ENCODE measurements at places on chromosomes 16 and 17.
A peak's percentile ranks its signal among the peaks of the same experiment; 100 is the strongest.

GRCh38 chr17:61097781-61098180 is 301.9 kb upstream of the TBX2 start:
- DNase-seq: no peak

GRCh38 chr17:47304186-47304585 is 19.6 kb upstream of the EFCAB13 start:
- DNase-seq: no peak

DNA sequence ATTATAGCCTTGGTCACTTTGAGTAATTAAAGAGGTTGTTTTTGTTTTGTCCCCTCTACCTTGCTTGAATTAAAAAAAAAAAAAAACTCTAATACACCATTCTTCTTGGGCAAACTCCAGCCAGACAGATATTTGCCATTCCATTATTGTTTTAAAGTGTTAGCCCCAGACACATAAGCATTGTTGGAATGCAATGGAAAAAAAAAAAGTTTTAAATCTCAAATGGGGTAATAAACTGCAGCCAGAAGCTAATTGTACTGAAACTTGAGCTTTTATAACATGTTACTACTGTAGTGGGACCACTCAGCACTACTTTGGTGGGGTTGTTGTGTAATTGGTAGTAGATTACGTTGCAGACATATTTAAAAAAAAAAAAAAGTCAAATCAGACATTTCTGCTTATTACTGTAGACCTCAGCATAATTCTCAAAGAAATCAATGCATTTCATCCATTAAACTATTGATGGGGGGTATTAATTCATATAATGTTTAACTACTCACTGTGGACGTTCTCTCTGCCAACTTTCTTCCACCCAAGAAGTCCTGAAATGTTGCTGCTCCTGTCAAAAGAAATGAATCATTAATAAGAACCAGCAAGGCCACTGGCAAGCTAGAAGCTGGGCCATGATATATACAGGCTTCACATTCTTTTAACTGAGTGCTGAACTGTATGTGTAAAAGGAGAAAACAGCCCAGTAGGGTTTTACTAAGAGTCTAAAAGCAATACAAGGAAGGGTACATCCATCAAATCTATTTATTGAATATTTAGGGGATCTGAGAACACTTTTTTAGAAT is 626.6 kb upstream of the SOX9 start:
- no peak for DNase-seq

DNA sequence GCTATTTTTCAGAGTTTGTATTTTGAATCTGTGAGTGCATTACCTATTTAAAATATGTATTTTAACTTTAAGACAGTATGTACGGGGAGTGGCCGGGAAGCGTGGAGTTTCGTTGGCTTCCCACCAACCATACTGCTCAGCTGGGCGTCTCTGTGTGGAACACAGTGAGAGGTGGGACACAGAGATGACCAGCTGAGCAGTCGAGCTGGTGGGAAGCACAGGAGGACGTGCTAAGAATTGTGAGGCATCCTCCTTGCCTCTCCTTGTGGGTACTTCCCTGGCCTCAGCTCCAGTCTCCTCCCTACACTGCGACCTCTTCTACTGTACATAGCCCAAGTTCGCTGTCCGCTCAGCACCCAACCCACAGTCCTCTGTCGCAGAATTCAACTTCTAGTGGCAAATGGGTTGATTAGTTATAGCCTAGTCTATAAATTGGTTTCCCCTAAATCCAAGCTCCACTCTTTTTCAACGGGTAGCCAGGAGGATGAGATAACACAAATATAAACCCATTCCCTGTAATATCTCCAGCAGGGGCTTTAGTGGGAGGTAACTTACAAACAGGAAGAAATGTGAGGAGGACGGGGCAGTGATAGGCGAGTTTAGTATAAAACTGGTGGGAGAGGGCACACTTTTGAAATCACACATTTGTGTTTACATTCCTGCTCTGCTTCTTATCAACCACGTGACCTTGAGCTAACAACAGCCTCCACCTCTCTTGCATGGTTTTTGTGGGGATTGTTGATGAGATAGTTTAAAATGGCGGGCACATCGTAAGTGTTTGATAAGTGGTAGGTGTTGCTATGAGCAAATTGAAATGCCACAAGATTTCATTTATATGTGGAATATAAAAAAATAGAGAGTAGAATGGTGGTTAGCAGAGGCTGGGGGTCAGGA is 211.9 kb upstream of the HS3ST3A1 start:
- no peak for DNase-seq

DNA sequence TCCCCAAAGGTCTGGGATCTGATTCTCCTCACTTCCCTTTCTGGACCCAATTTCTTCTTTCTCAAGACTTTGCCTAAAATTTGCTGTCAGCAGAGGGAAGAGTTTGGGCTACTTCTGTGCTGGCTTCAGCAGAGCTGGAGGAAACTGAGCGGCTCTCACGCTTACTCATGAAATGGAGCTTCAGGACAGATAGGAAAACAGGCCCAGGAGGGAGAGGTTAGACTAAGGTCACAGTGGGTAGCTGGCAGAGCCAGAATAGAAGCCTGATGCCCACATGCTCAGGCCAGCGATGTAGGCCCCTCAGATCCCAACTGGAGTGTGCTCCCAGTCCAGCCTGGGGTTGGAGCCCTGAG is 593 bp downstream of the SLC38A7 start:
- no peak for DNase-seq

GRCh38 chr17:1474402-1475189 is 17.9 kb downstream of the MYO1C start:
- no peak for DNase-seq

- no peak for DNase-seq
Observed at GRCh38 chr17:77466140-77466539, 325.4 kb downstream of the SEC14L1 start.

DNA sequence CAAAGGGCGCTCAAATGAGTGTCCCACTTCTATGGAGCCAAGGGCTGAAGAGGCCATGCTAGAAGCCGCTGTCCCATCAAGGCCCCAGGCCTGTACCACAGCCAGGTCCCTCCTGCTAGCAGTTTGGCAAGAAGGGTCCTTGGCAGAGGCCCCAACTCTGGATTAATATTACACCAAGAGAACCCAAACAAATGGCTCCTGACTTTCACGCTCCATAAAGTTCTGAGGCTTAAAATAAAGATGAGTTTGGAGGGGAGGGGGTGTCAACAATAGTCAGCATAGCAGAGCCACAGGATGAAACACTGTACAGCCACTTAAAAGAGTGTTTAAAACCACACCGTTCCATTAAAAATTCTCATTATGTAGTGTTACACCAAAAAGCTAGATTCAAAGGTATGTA is 30.5 kb downstream of the CUEDC1 start:
- DNase-seq: no peak

DNA sequence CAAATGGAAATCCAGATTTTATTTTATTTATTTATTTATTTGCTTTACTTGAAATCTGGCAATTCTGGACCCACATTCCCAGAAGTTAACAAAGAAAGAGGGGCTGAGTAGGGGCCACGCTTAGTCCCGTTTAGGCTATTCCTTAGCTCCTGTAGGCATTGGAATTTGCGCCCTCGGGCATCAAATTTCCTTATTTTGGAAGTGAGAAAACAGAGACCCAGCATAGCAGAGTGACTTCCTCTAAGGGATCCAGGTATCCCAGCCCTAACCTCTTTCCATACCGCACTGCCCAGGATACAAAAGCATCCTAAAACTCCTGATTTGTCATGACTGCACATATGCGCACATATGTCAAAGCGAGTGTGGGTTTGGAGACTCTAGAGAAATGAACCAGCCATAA is 19.0 kb upstream of the SMG1 start:
- DNase-seq: no peak

- DNase-seq: no peak
Observed at GRCh38 chr16:27645396-27645795, 95.5 kb downstream of the KATNIP start.

DNA sequence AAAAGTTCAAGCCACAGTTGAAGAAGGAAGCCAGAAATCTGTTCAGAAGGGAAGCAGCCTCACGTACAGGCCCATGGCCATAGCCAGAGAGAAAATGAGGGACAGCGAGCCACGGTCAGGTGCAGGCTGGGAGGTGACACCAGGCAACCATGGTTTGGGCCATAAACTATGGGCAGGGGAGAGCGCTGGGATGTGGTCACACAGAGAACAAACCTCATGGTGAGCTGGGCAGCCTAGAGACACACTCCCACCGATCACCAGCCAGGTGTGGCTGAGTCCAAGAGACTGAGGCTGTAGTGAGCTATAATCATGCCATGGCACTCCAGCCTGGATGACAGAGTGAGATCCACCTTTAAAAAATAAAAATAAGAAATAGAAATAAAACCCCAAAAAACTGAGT is 76.5 kb downstream of the NETO2 start:
- no peak for DNase-seq

DNA sequence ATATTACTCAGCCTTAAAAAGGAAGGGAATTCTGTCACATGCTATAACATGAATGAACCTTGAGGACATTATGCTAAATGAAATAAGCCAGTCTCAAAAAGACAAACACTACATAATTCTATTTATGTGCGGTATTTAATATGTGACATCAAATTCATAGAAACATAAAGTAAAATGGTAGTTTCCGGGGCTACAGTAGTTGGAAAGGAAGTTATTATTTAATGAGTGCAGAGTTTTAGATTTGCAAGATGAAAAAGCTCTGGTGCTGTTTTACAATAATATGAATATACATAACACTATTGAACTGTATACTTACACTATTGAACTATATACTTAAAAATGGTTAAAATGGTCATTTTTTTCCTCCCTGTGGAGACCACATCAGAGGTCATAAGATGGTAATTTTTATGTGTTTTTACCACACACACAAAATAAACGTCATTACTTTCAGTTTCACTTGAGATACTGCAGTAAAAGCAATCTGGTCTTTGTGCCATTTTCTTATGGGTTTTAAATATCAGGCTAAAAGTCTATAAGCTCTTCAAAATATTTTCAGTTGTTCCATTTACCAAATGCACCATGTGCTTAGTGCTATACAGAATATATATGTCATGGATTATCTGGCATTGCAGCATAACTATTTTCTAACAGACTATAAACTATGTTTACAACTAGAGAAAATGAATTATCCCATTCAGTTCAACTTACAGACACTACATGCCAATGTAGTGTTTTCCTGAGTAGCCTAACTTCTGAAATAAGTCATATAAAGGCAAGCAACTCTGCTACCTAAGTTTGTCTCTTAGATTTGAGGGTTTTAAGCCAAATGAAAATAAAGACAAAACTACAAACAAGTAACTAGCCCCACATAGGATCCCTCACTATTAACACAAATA is 90.9 kb downstream of the SPAG9 start:
- DNase-seq: no peak

- DNase-seq: no peak
Observed at GRCh38 chr17:65467156-65467555, 94.3 kb downstream of the AXIN2 start.

- DNase-seq: no peak
Observed at GRCh38 chr17:36943250-36944191, 5.2 kb upstream of the AATF start.

DNA sequence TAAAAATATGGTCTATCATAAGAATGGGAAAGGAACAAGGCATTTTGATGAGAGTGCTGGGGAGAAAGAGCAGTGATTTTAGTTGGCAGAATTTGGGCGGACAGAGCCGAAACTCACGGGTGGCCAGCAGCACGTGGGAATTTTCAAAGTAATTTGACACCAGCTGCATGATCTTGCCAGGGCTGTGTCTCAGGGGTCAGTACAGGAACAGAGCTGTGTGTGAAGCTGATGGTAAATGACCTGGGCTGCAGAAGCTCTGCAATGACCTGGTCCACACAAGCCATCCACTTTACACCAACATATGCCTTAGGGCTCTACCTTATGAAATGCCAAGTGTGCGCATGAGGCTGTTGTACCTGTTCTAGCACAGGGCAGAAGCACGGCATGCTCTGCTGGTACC is 112.0 kb downstream of the ZFHX3 start:
- no peak for DNase-seq

DNA sequence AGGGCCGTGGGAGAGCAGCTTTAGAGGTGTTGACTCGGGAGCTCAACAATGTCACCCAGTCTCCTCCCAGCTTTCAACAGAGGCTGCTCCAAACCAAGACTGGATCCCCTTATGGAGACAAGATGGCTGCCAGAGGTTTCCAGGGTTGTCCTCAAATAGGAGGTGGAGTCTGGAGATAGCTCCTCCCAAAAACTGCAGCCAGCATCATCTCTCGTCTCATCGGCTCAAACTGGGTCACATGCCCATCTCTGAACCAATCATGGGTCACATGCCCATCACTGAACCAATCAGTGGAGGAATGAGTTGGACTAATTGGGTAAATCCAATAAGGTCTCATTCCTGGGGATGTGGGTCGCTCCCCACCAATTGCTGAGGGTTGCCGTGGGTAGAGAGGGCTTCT is 41.1 kb upstream of the C16orf82 start:
- no peak for DNase-seq

GRCh38 chr17:29138971-29139691 is 41.1 kb downstream of the MYO18A start:
- DNase-seq: peak; percentile 38

DNA sequence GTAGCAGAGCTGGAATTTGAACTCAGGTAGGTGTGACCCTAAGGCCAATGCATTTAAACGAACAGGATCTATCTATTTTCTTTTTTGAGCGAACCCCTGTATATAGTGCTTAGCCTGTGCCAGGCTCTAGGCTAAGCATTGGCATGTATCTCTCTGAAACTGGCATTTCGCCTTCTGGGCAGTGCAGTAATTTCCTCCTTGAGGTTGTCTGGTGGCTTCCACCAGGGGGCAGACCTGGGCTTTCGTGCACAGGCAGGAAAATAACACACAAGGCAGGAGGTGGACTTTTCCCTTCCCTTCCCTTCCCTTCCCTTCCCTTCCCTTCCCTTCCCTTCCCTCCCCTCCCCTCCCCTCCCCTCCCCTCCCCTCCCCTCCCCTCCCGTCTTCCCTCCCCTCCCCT is 34.4 kb upstream of the PRKCB start:
- peak; percentile 51 for DNase-seq

DNA sequence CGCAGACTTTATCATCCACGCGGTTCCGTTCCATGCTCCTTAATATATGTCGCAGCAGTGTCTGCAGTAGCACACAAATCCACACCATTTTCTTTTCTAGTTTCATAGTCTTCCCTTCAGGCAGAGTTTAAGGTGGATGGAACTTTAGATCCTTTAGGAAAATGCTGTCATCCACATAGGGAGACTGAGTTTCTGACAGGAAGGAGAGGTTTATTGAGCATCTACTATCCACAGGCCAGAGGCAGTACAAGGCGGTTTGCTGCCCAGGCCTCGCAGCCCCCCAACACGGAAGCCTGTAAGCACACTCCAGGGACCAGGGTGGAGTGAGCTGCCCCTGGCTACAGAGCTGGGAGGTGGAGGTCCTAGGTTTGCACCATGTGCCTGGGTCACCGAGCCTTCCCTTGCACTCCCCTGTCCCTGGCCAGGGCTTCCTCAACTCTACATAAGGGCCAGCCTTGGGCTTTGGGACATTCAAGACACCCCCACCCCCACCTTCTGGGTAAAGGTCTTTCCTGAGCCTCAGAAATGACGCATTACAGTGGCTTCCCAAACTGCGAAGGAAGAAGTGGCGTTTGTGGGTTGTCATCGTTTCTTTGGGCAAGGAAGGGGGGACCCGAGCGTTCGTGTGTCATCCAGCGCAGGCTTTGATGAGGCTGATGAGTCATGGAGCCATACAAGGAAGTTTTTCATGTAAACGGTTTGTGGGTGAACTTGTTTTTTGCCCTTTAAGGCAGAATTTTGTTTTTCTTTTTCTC is 146.5 kb upstream of the PLCG2 start:
- peak; percentile 13 for DNase-seq
